ENCODE measurements at places on chromosomes 4 and X.

DNA sequence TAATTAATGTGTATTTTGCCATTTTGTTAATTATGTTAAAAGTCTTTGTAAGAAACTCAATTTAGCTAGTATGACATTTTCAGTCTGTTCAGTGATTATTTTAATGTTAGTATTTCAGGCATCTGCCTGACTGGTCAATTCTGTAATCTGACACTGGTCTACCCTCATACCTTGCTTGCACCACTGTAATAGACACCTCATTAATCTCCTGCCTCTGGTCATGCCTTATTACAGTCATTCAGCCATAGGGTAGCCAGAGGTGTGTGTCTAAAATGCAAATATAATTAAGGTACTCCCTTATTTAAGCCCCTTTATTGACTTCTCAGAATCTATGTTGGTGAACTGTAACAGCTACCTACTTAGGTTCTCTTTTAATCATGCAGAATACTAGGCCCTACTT, 861.1 kb upstream of the IGFBP7 start:
- peak; percentile 17 for DNase-seq

DNA sequence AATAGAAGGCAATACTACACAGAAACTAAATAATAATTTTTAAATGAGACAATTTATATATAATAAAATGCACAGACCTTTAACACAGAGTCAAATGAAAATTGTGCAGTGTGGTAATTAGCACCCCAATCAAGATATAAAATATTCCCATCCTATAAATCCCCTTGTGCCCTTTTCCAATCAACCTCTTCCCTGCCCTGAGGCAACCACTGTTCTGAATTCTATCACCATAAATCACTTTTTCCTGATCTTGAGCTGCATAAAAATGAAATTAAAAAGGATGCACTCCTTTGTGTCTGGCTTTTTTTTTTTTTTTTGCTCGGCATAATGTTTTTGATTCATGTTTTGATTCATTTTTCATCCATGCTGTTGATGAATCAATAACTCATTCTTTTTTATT, 107.0 kb downstream of the ATP8A1 start:
- no peak for DNase-seq

GRCh38 chrX:151982222-151982621, 7.7 kb upstream of the GABRE start:
- DNase-seq: no peak

DNA sequence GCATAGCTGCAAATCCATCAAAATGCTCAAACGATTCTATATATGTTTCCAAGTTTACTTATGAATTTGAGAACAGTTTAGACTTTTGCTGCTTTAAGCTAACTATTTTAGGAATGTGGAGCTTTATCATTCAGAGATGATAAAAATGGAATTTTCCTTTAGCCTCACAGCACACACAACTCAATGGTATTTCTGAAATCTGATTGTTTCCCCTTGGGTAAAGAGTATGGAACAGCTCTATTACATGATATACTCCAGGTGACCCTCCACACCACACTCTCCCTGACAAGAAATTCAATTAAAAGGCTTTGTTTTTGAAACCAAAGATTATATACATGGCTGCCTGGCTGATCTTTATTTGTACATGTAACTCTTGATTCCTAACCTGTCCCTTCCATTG, 120.0 kb downstream of the LUZP4 start:
- DNase-seq: no peak

DNA sequence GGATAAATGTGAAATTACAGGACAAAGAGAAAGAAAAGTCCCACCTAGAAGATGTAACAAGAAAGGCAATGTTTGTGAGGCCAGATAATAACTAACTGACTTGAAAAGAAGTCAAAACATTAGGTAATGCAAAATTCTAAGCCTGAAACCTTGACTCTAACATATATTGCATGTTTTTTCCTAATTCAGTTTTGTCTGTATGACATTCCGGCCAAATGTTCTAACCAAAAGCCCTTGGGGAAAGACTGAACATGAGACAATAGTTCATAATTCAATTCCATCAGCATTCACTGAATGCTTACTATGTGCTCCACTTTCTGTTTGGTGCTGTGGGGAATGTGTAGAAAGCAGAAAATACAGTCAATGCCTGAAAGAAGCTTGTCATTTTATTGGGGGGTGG, 84.8 kb upstream of the PLAC1 start:
- DNase-seq: no peak

GRCh38 chrX:63471004-63471403, 119.9 kb upstream of the SPIN4 start:
- no peak for DNase-seq

DNA sequence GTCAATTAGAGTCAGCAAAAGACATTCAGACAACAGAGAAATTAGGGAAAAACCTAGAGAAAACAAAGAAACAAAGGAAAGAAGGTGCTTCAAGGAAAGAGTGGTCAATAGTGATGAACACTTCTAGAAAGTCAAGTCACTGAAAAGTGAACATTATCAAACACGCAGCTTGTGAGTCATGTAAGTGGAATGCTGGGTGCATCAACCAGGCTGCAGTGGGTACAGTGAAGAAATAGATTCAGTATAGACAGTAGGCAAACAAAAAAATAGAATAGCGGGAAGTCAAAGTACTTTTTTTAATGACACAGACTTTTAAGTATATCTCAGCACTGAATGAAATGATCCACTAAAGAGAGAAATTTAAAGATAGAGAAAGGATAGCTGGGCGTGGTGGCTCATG, 245.8 kb downstream of the ARHGAP24 start:
- DNase-seq: no peak

DNA sequence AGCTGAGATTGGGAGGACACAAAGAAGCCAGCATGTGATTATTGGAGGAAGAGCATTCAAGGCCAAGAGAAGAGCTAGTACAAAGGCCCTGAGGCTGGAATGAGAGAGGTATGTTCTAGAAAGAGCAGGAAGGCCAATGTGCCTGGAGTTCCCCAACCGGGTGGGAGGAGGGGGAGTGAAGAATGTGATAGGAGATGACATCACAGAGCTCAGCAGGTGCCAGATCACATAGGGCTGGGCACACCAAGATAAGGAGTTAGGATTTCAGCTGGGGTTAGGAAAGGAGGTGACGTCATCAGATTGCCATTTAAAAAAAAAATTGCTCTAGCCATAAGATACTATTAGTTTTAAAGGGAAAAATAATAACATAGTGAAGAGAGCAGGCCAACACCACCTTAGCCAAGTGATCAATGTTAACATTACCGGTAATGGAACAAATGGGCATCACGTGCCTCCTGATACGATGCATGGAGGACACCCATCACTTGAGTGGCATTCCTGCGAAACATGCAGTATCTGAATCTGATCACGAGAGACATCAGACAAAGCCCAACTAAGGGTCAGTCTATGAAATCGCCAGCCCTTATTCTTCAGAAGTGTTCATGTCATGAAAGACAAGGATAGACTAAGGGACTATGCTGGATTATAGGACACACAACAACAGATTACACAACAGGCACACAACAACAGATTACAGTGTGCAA, 344.3 kb downstream of the BCOR start:
- no peak for DNase-seq

GRCh38 chr4:147078362-147078761, 132.7 kb upstream of the TTC29 start:
- no peak for DNase-seq

GRCh38 chr4:112082954-112083586, 62.2 kb upstream of the FAM241A start:
- no peak for DNase-seq

GRCh38 chrX:44596277-44596676, 53.6 kb upstream of the FUNDC1 start:
- no peak for DNase-seq

DNA sequence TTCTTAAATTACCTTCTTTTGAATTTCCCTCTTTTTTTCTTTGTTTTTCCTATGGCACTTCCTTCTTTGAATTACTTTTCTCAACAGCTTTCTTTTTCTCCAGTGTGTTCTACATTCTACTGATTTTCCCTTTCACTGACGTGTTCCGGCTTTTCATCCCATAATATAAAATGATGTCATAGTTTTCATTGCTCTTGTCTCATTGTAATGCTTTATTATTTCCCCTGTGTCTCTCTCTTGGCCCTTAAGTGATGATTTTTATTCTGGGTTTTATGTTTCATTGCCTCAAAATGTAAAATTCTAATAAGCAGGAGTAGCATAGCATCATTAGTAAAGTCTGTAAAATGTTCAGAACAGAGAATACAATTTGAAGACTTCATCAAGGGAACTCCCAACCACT, 299.3 kb downstream of the KCTD8 start:
- no peak for DNase-seq

GRCh38 chrX:80817002-80817401, 7.3 kb upstream of the BRWD3 start:
- DNase-seq: no peak

DNA sequence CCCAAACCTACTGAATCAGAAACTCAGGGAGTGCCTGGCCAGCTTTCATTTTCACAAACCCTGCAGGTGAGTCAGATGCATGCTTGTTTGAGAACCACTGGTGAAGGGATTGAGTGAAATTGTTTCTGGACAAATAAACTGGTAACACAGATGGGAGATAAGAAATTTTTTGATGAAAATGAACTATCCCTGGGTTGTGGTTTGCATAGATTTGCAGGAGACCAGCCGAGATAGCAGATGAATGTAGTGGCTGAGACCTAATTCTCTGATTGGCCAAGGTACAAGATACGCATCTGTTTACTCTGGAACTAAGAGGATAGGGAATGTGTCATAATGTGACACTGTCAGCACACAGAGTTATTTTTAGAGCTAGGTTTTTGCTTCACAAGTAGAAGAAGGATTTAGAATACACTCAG, 117.8 kb upstream of the NOCT start:
- peak; percentile 70 for DNase-seq

DNA sequence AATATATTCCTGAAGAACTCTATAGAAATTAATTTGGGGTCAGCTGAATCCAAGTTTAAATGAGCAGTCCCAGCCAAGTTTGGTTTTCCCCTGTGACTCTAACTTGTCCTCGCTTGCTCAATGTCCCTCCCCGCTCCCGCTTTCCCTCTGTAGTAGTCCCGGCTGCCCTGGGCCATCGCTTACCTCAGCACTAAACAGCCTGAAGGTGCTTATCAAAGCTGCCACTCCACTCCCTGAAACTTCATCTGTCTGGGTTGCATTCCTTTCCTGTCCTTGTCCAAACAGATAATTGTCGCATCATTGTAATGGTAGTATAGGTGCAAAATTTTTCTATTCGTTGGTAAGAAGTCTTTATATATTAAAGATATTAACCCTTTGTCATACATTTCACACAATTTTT, 12.8 kb downstream of the SLC25A43 start:
- no peak for DNase-seq

DNA sequence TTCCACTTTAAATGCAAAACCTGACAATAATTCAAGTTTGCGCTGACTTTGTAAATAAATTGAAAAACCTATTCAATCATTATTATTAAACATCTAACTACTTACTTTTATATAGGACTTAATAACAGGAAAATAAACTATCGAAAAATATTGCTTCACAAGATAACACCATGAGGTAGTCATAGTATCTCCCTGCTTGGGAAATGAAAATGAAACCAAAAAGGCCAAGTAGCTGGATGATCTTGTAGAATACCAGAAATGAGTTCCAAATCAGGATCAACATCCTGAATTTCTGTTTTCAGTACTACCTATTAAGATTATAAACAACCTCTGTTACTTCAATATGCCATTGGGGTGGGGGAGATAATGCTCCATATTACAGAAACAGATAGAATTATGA, 58.9 kb downstream of the CHIC2 start:
- DNase-seq: no peak

GRCh38 chr4:147201016-147201415, 255.4 kb upstream of the TTC29 start:
- no peak for DNase-seq

GRCh38 chrX:150205011-150205410, 158.1 kb upstream of the MAMLD1 start:
- DNase-seq: no peak

GRCh38 chr4:186260117-186260503, 5.9 kb upstream of the F11 start:
- DNase-seq: no peak

- peak; percentile 65 for DNase-seq
Observed at GRCh38 chrX:48891402-48892288, 5.9 kb downstream of the TIMM17B start.

GRCh38 chrX:112941209-112941837, 100.7 kb upstream of the AMOT start:
- no peak for DNase-seq

DNA sequence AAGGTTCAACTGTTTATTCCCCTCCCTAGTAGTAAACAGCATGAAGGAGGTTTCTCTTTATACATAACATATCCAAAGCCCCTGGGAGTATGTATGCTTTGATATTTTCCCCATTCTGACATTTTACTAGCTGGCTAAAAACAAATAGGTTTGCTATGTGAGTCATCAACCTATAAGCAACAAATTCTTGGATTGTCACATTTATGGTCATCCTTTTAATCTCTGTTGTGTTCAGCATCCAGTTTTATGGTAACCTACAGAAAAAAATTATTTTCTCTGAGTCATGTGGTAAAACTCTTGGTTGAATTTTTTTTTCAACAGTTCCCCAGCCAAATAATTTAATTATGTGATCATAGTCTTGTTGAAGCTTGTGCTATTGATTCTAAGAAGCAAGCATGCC, 734.1 kb downstream of the ADGRL3 start:
- DNase-seq: no peak

- DNase-seq: no peak
Observed at GRCh38 chrX:120726294-120726693, 96.4 kb upstream of the C1GALT1C1 start.

DNA sequence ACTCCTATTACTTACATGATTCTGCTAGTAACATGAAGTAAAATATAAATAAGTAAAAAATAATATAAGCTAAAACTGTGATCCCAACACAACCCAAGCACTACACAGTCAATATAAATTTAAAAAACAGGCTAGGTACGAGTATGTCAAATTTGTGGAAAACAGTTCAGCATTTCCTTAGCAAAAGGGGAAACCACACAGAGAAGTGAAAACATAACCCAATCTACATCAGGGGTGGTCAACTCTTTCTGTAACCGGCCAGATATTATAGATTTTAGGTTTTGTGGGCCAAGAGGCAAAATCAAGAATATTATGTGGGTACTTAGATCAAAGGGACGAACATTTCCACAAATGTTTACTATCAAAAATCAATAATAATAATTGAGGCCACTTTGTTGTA, 70.1 kb downstream of the CHST7 start:
- no peak for DNase-seq

DNA sequence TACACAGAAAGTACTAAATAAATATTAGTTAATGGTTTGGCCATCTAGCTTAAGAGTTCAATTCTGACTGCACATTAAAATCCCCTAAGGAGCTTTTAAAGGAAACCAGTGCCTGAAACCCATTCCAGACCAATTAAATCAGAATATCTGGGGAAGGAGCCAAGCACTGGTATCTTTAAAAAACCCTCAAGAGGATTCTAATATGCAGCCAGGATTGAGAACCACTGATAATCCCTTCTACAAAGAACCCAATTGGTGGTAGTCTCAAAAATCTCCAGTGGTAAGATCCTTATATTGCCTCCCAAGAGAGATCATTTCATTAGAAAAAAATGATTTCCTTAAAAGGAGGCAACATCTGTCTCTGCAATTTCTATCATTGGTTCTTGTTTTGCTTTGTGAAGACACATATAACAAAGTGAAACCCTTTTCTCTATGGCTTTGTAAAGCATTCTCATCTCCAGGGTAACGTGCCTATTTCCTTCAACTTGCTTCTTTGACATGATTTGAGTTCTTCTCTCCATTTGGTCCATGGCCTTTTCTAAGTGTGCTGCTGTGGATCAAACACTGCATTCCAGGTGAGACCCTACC, 3.5 kb downstream of the GPR34 start:
- DNase-seq: no peak
